ENCODE measurements at places on chromosomes 7 and 10.

- no peak for DNase-seq
These were observed at the start of gene DPYSL4 for GRCh38 chr10:132186488-132187429. TSS of gene DPYSL4 (plus strand) at chr10:132186948. CDS start at chr10:132187064, 116 bp downstream.

GRCh38 chr7:37550872-37551271 lies 102.2 kb upstream of the ELMO1 start:
- DNase-seq = no peak

- no peak for DNase-seq
These were observed 624 bp upstream of the CEP55 start for GRCh38 chr10:93495654-93496321.

- DNase-seq = no peak
These were observed 31.5 kb downstream of the MBL2 start for GRCh38 chr10:52740913-52741675.

DNA sequence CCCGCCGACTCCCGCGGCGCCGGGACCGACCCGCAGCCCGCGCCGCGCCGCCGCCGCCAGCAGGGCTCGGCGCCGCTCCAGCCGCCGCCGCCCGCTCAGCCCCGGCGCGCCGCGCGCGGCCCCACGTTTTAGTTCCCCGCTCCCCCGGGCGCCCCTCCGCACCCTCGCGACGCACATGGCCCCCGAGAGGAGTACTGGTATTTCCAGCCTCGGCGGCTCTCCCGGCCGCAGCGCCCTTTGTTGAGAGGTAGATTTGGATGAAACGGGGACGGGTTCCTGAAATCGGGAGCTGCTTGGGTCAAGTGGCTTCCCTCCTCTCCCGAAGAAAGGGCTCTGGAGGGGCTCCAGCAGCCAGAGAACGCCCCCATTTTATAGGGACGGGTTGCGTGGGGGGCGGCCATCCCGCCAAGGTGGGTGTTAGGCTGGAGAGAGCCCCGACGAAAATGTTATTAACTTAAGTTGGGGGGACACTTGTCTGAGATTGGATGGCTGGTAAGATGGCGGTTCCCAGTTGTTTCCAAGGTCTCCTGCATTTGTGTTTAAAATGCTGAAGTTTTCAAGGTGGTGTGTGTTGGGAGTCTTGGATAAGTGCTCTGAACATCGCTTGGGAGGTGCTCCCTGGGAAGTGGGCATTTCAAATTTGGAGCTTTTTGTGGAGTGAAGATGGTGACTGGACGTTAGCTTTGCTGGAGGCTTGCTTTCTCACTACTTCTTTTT lies 1.2 kb downstream of the BMI1 start:
- DNase-seq = peak; percentile 52

GRCh38 chr10:114385557-114385956 lies 18.7 kb downstream of the AFAP1L2 start:
- DNase-seq = no peak

GRCh38 chr7:144057954-144058353 lies 9.2 kb downstream of the OR2A5 start:
- no peak for DNase-seq

DNA sequence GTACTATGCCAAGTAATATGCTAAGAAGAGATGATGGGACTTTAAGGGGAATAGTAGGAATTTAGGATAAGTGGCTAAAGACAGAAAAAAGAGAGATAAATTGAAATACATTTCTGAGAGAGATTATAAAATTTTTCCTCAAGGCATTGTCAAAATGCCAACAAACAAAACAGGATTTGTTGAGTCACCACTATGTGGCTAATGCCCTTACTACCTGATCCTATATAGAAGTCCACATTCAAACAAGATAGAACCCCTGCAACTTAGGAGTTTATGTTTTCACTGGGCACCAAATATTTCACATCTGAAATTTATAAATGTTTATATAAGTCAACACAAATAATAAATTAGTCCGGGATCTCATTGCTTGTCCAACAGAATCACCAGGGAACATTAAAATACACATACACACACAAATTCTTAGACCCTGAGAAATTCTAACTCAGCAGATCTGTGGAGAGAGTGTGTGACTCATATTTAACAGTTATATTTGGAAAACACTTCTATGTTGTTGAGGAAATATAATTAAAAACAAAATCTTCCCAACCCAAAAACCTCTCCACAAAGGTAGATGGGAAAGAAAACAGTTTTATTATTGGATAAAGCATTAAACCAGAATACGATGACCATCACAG lies 154.3 kb downstream of the PPP1R3A start:
- DNase-seq = no peak

- peak; percentile 55 for DNase-seq
These were observed 736.4 kb upstream of the PHF14 start for GRCh38 chr7:10237306-10237705.

DNA sequence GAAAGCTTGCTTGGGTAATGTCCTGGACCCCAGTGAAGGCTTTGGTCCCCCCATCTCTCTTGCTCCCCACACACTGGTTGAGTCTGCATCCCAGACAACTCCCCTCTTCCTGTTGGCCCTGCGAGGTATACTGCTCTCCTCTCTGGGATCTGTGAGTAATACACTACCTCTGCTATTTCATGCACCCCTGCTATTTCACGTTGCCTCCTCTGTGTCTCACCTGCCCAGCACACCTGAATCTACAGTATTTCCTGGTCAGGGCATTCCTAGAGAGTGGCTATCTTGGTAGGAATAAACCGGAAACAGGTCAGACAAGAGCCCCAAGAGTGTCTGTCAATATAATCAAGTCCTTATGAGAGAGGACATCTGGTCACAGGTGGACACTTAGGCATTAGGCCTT lies 114.3 kb upstream of the ODAD2 start:
- DNase-seq = no peak

- DNase-seq = no peak
These were observed 98.7 kb downstream of the NPSR1 start for GRCh38 chr7:34756691-34757090.
